ENCODE measurements at places on chromosomes 6 and 20. TPM values are rescaled to one million over a fixed set of nuclear protein-coding genes. Genes with fewer than 3 reads are reported as not detected.

GRCh38 chr20:37823296-37823980 is 79.5 kb upstream of the VSTM2L start:
- H3K36me3 ChIP-seq, result no peaks in the 10 kb centered on the region
- DNase-seq, result no peak
- H3K4me3 ChIP-seq, result no peak overlapping the region

- H3K36me3 ChIP-seq, result no peaks in the 10 kb centered on the region
- no peak overlapping the region for H3K27ac ChIP-seq
- no peak for DNase-seq
- no peaks in the 10 kb centered on the region for H3K27me3 ChIP-seq
- H3K4me3 ChIP-seq, result no peak overlapping the region
- no peaks in the 10 kb centered on the region for H3K4me1 ChIP-seq
These were observed 101.3 kb upstream of the UFL1 start for GRCh38 chr6:96420294-96420693.

GRCh38 chr6:5486214-5486613 is 224.9 kb downstream of the FARS2 start:
- H3K27ac ChIP-seq, result no peak overlapping the region
- no peak for DNase-seq
- H3K27me3 ChIP-seq, result no peaks in the 10 kb centered on the region

The ME1 gene
- 18.5 TPM for total RNA-seq

DNA sequence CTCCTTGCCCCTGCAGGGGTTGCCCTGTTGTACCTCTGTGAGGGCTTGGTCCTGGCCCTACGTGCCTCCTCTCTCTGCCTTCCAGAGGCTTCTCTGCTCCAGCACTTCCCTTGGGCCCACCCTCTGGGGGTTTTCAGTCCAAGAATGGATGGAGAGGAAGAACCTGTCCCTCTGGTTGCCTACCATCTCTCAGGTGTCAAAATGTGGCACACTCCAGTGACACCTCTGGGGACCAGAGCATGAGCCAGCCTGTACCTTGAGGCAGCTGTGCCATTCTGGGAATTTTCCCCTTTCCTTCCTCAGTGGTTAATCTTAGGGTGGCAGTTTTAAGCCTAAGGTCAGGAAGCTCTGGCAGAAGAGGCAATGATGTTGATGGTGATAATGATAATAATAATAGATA is 115.2 kb upstream of the ARMC2 start:
- H3K4me1 ChIP-seq, result no peaks in the 10 kb centered on the region
- H3K27me3 ChIP-seq, result no peaks in the 10 kb centered on the region
- H3K4me3 ChIP-seq, result no peak overlapping the region
- DNase-seq, result no peak
- H3K36me3 ChIP-seq, result no peaks in the 10 kb centered on the region

GRCh38 chr6:149545258-149545753 is 537 bp downstream of the PPIL4 start:
- peak; percentile 70 for DNase-seq
- H3K27me3 ChIP-seq, result no peaks in the 10 kb centered on the region
- peaks cover 6% of the 10 kb centered on the region for H3K36me3 ChIP-seq
- peaks cover 27% of the 10 kb centered on the region for H3K4me1 ChIP-seq
- H3K4me3 ChIP-seq, result peak overlapping the region; percentile 99
- peak overlapping the region; percentile 99 for H3K27ac ChIP-seq

The TDRD6 gene
- 1.9 TPM for total RNA-seq

- no peak for DNase-seq
- H3K27ac ChIP-seq, result no peak overlapping the region
- no peaks in the 10 kb centered on the region for H3K27me3 ChIP-seq
- no peaks in the 10 kb centered on the region for H3K36me3 ChIP-seq
These were observed 60.6 kb downstream of the SMOC2 start for GRCh38 chr6:168501561-168501960.

The LHFPL5 gene
- not detected for total RNA-seq

DNA sequence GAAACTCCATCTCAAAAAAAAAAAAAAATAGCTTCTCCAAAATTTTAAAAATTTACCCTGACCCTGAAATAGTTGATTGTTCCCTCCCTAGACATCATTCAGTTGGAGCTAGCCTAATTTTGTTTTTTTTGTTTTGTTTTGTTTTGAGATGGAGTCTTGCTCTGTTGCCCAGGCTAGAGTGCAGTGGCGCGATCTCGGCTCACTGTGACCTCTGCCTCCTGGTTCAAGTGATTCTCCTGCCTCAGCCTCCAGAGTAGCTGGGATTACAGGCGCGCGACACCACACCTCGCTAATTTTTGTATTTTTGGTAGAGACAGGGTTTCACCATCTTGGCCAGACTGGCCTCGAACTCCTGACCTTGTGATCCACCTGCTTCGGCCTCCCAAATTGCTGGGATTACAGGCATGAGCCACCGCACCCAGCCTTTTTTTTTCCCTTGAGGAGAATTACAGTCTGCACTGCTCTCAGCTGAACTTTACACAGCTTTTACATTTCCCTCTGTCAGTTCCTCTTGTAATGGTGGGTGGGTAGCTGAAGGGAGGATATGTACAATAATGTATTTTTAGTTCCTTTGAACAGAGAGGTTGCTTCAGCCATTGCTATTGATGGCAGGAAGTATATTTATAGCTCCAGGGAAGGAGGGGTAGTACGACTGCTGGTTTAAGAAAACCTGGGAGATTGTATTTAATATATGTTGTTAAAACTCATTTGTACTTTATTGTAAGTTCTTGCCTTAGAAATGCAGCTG is 27.7 kb downstream of the PTPRA start:
- no peaks in the 10 kb centered on the region for H3K36me3 ChIP-seq
- H3K4me1 ChIP-seq, result no peaks in the 10 kb centered on the region
- H3K27me3 ChIP-seq, result no peaks in the 10 kb centered on the region
- no peak for DNase-seq
- H3K4me3 ChIP-seq, result no peak overlapping the region

The BTNL2 gene
- not detected for total RNA-seq

The DNAJC5 gene
- 25.0 TPM for total RNA-seq
